ENCODE measurements at places on chromosomes 5 and 9.

DNA sequence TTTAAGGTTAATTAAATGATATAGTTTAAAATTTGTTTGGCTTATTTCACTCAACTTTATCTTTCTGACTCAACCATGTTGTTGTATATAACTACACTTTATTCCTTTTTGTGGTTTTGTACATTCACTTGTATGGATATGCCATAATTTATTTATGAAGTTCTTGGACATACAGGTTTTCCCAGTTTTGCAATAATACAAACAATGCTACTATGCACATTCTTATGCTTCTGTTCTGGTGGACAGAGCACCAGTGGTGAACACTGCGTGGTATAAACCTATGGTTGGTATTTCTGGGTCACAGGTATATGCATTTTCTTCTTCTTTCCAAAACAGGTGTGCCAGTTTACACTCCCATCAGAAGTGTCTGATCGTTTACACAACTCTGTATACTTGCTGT, 35.7 kb upstream of the TRIM14 start:
- DNase-seq = no peak

DNA sequence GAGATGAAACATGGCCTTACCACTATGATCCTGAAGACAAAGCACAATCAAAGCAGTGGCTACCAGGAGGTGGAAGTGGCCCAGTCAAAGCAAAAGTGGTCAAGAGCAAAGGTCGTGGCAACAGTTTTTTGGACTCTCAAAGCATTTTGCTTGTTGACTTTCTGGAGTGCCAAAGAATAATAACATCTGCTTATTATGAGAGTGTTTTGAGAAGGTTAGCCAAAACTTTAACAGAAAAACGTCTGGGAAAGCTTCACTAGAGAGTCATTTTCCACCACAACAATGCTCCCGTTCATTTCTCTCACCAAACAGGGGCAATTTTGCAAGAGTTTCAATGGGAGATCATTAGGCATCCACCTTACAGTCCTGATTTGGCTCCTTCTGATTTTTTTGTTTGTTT, 33.6 kb upstream of the MAMDC2 start:
- no peak for DNase-seq

GRCh38 chr5:85109616-85110015, 724.9 kb upstream of the EDIL3 start:
- no peak for DNase-seq

GRCh38 chr5:56147659-56148230, 85.4 kb downstream of the ANKRD55 start:
- DNase-seq = no peak

GRCh38 chr9:113907282-113907681, 31.2 kb downstream of the ZNF618 start:
- no peak for DNase-seq

GRCh38 chr5:35826056-35826455, 30.6 kb upstream of the IL7R start:
- DNase-seq = no peak

- DNase-seq = no peak
These were observed 58.3 kb upstream of the AFAP1L1 start for GRCh38 chr5:149213264-149213880.

GRCh38 chr5:36722900-36723299, 116.5 kb downstream of the SLC1A3 start:
- no peak for DNase-seq

GRCh38 chr9:135088979-135089847, 1.7 kb downstream of the OLFM1 start:
- no peak for DNase-seq

- DNase-seq = peak; percentile 82
These were observed 17.9 kb upstream of the EGFL7 start for GRCh38 chr9:136644593-136645351.

- DNase-seq = no peak
These were observed 41.9 kb downstream of the VCAN start for GRCh38 chr5:83513491-83513890.

- DNase-seq = peak; percentile 79
These were observed 7.6 kb downstream of the CRAT start for GRCh38 chr9:129102791-129103594.

DNA sequence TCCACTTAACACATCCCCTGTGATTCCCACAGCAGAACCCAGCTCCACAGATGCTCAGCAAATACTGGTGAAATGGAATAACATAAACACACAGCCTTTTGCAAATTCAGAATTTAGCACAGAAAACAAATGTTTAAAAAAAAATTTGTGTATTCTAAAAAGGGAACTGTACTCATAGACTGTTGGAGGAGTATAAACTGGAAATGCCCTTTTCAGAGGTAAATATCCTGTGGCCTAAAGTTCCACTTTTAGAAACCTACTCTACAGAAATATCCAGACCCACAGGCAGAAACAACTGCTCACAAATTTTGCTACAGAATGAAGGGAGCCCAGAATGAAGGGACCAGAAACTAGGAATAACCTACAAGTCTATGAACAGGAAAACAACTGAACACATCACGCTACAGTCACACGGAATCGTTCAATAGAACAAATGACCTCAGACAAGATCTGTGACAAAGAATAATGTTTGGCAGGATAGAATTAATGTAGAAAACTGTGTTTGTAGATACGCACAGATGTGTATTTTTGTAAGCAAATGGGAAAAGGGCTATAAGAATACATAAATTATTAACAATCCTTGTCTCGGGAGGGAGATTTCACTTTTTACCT, 78.5 kb downstream of the SHB start:
- DNase-seq = no peak

DNA sequence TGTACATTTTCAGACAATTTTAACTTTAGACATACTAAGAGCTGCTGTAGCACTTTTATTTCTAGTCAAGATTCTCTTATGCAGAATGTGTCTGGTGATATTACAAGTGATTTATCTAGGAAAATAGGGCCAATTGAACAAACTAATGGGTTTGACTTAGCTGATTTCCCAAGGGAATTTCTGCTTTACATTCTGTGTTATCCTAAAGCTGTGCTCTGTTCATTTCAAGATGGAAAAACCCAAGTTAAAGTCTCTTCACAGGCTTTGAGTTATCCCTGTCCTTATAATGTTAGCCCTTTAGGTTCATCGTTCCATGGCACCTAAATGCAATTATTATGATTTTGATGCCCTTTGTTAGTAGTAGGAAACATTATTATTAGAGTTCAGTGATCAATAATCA, 704.9 kb upstream of the CDH18 start:
- no peak for DNase-seq

- DNase-seq = no peak
These were observed 22.8 kb upstream of the RGMB start for GRCh38 chr5:98750693-98751092.

- DNase-seq = no peak
These were observed 572.5 kb upstream of the RGMB start for GRCh38 chr5:98200726-98201541.

DNA sequence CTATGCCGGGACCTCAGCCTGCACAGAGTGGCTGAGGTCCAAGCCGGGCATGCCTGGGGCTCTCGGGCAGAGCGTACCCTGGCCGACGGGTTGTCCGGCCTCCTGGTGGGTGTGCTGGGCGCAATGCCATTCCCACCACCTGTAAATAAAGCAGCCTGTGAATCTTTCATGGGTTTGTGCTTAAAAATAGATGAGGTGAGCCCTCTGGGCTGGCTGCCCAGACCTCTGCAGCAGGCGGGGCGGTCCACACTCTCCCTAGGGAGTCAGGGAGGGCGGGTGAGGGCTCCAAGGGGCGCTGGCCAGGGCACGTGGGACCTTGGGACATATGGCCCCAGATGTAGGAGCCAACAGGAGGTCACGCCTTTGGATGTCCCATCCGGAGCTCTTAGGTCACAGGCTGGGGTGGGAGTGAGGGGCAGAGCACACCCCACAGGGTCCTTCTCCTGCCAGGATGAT, 3.6 kb upstream of the AGPAT2 start:
- DNase-seq = no peak

DNA sequence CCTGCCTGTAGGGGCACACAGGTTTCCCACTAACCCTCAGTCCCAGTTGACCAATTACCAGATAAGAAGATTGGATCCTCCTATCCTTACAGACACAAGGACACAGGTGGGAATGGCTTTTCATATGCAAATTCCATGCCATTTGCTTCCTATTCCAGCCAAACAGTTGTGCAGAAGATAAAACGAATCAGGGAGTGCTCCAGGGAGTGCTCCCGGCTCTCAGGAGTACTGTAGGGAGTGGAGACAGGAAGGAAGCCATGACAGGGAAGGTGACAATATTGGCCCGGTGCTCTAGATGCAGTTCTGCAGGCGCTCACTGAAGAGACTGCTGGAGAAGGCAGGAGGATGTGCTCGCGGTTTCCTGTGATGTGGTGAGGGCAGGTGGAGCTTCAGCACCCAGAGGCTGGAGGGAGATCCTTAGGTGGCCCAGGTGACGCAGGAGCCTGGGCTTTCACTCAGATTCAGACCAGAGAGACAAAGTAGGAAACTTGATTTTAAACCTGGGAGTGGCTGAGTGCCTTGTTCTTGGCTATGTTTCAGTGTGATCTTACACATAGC, 260.0 kb downstream of the AUH start:
- no peak for DNase-seq

DNA sequence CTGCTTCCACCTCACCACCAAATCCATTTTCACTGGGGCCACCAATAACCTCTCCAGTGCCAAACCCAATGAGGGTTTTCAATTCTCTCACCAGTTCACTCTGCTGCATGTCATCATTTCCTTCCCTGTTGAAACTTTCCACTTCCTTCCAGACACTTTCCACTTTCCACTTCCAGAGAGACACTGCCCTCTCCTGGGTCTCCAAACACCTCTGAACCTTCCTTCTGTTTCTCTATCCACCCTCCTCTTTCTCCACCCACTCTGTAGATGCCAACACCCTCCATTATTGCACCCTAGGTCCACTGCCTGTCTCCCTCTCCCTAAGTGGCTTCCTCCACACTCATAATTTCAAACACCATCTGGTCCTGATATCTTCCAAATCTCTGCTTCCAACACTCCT, 39.6 kb downstream of the PDE6A start:
- no peak for DNase-seq

GRCh38 chr5:136667789-136668188, 302.4 kb upstream of the TRPC7 start:
- no peak for DNase-seq

DNA sequence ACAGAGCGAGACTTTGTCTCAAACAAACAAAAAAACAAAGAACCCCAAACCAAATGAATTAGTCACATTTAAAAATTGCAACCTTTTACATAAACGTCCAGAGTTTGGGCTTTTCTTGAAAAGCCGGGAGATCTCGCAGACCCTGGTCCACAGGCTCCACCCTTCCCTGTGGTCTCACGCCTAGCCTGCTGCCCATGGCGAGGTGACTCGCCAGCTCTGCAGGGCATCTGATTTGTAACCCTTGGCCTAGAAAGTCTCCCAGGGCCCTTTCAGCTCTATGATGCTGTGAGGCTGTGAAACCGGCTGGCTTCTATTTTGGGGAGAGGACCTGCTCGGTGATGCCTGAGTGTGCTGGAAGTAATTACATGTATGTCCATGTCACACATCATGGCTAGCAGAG, 44.7 kb upstream of the PHYKPL start:
- no peak for DNase-seq

- no peak for DNase-seq
These were observed 2.5 kb downstream of the SEMA5A start for GRCh38 chr5:9543311-9543920.
